CD4-positive, alpha-beta T cell treated with Interleukin-10 for 1 hour (primary cell): ENCODE measurements at places on chromosomes 1 and 21.

- DNase-seq = no peak
These were observed 8.4 kb downstream of the EFNA3 start for GRCh38 chr1:155086856-155087535.

DNA sequence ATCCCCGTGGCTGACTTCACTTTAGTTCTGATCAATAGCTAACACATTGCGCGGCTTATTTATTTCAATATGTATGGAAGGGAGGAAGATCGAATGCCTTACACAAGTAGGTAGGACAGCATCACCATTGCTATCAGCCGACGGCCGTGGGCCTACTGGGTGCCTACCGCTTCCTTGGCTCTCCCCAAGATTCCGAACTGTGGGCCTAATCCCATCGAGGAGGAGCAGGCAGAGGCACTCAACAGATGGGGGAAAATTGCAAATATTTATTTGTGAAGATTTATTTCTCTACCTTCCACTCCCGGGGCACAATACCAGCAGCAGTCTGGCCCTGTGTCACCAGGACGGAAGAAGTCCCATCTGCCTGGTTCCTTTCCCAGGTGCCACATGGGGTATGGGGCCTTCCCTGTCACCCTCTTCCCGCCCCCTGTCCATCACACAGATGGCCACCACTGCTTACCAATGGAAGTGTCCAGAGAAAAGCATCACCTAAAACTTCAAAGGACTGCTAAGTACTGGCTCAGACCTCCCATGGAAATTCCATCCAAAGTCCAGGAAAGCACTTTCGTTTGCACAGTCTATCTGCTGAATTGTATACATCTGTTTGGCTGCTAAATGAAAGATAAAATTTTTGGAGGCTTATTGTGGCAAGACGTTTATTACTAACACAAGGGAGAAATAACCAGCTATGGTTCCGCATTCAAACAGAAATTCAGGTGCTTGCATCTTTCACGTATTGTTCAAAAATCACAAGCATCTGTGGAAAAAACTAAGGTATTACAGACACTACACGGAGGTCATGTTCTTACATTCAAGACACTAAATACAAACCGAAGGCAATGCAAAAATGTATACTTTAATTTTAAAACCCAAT is 11.8 kb downstream of the AGT start:
- no peak for DNase-seq

DNA sequence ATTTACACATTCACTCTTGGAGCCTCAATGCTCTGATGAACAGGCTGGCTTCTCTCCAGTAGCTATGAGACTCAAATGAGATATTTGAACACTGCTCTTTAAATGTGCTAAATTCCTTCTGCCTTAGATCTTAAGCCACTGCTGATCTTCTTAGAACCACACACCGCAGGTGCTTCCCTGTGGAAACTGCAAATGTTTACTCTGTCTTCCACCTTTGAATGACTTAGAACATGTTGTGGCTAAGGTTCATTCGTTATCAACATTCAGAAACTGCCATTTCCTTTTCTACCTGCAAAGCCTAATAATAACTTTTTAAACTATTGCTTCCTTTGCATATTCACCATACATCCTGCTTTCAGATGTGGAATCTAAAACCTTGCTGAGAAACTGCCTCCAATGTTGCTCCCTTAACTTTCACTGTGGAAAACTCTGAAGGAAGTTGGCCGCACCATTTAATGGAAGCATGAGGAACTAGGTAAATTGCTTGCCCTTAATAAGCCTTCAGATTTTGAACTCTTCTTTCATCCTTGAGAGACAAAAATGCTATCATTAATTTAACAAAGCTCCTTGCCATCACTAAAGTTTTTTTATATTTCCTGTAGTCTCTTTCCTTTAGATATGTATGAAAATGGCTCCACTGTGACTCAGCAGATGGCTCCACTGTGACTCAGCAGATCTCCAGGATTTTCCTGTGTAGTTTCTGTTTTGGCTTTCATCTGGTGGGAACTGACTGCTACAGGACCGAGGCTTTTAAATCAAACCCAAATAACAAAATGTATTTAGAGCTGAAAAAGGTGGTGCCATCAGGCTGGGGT is 143.8 kb downstream of the TNFSF18 start:
- DNase-seq = peak; percentile 39

DNA sequence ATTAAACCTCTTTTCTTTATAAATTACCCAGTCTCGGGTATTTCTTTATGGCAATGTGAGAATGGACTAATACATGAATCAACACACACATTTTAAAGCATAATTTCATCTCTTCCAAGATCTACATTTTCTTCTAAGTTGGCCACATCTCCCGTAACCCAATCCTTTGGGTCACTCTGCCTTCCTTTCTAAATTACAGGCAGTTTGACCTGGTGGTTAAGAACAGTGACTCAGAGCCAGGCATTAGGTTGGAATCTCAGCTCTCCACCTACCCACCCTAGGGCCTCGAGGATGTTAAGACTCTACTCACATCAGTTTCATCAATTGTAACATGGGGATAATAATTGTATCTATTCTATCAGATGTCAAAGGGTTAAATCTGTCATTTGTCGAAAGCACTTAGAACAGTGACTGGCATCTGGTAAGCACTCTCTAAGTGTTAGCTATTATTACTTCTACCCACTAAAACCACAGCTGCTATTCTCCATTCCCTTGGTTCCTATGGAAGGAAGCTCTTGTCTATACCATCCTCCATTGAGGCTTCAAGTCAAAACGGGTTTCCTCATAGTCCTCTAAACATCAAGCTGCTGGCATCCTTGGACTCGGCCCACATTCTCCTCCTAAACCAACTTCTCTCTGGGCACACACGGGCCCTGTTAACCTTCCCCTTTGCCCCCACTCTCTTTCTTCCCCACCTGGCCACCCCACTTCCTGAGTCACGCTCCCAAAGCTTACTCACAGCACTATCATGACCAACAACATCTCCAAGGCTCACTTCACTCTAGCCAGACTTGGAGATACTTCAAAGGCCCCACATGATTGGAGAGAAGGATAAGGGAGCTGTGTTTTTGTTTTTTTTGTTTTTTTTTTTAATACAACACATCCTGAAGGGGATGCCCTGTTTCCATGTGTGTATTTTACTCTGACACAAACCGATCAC is 116.9 kb downstream of the TGFBR3 start:
- no peak for DNase-seq

DNA sequence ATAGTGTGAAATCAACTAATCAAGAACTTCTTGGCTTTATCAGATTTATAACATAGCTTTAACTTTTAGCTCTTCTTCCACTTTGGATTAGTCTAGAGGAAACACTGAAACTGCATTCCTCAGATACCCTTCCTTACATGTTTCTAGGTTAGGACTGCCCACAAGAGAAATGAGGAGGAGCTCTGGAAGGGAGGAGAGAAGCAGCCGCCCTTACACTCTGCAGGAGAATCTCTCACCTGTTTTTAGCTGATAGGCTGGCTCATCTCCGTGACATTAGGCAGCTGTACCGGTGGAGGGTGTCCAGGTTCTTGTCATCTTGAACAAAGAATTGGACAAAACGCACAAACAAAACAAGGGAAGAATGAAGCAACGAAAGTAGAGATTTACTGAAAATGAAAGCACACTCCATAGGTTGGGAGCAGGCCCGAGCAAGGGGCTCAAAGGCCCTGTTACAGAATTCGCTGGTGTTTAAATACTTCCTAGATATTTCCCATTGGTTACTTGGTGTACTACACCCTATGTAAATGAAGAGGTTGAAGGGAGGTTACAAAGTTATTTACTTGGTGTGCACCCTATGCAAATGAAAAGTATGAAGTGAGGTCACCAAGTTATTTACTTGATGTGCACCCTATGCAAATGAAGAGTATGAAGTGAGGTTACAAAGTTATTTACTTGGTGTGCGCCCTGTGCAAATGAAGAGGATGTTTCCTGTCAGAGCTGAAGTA is 524.9 kb upstream of the CHRM3 start:
- DNase-seq = no peak

DNA sequence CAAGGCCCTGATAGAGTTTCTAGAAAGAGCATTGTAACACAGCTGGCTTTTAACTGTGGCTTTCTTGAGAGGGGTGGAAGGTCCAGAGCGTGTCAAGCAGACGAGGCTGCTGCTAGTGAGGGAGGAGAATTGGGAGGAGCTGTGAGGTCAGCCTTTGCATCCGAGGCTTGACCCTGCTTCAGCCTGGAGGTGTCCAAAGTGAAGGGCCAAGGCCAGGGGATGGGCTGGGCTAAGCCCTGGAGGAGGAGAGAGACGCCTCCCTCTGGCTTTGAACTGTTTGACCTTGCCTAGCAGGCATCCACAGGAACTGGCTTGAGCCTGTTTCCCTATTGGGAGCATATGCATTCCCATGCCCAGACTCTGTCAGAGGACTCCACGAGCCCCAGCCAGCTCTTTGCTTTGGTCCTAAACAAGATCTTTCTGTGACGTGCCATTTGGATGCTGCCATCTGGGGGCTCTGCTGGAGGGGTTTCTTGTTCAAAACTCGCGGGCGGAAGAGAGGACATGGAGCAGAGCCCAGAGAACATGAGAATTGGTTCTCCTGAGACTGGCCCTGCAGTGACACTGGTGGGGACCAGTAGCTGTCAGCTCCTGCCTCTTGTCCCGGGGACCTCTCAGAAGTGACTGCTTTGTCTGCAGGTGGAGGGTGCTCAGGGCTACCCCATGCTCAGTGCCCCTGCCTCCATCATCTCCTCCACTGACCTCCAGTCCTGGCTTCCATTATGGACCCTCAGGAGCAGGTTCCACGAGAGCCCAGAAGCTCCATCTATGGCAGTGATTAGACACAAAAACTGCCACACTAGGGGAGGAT is 5.5 kb downstream of the ACTRT2 start:
- DNase-seq = no peak

DNA sequence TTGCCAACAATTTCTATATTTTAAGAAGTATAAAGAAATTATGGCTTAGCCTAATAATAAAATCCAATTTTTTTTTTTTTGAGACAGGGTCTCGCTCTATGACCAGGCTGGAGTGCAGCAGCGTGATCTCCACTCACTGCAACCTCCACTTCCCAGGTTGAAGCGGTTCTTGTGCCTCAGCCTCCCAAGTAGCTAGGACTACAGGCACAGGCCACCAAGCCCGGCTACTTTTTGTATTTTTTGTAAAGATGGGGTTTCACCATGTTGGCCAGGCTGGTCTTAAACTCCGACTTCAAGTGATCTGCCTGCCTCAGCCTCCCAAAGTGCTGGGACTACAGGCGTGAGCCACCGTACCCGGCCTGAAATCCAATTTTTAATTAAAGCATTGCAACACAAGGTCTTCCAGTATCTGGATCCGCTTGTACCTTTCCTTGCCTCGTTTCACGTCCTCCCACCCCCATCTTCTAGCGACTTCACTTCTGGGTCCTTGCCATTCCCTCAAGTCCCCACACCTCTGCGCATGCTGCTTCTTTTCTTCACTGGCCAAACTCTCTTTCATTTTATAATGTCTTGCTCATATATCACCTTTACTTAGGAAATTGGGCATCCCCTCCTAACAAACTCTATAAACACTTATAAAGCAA is 2.3 kb downstream of the FUBP1 start:
- no peak for DNase-seq

DNA sequence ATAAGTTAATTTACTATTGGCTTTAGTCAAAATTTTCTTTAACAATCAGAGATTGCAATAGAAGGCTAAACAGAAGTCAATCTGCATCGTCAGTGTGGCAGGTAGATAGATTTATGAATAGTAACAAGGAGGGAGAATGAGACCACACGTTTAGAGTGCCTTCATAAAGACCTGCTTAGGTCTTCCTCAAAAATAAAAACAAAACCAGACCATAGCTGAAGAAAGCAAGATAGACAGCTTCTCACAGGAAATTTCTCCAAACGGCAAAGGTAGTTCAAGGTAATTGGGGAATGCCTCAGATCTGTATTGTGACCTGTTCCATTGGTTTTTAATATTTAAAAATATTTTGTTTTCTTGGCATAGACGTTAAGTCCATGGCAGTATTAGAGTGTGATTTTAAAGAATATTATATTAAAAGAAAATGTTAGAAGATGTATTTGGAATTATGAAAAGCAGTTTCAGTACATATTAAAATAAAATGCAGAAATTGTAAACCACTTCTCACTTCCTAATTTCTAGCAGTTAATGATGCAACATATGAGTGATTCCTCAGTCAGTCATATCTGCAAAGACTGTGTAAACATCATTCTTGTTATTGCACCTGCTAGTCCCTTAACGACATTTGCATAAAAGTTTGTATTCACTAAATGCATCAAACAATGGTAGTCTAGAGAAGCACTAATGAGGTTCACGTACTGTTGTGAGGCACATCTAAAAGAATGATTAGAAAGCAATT is 278.0 kb downstream of the HLX start:
- DNase-seq = no peak
